Iris pigment epithelial cell (primary cell): ENCODE measurements at places on chromosomes 4 and X.

- no peak for DNase-seq
Measured at GRCh38 chrX:134161162-134161561, 75.8 kb upstream of the CCDC160 start.

GRCh38 chrX:40064055-40064597 lies 33.6 kb downstream of the BCOR start:
- DNase-seq = no peak

DNA sequence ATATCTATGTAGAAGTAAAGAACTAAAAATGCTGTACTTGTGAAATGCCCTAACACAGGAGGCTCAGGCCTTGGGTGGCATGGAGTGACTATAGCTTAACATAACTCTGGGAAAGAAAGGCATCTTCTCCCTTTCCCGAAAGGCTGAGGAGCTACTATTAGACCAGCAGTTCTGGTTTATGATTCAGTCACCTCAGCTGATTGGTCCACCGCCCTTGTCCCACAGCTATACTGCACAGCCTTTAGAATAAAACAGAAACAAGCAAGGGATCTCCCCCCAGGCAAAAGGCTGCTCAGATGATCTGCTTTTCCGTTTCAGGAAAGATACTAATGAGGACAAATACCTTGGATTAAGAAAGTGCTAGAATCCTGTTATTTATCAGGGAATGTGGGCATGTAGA lies 171.3 kb downstream of the SNCA start:
- no peak for DNase-seq

DNA sequence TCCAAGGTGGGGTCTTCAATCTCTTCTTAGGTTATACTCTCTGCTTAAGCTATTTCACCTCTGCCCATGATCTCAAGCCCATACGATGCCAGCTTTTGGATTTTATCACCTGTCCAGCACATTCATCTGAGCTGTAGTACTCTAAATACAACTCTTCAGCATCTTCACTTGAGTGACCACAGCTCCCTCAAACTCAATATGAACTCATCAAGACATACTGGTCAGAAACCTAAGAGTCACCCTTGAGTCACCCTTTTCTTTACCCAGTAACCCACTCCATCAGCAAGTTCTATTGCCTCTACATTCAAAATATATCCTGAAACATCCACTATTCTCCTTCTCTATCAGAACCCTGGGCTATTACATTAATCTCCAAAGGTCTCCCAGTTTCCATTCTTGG lies 69.4 kb downstream of the DCHS2 start:
- no peak for DNase-seq

- DNase-seq = no peak
Measured at GRCh38 chrX:20685652-20686051, 418.9 kb upstream of the RPS6KA3 start.
